ENCODE measurements at places on chromosomes 3 and 15.

- DNase-seq, result no peak
Measured at GRCh38 chr15:52427804-52428203, 100.9 kb downstream of the MYO5A start.

GRCh38 chr3:175163686-175164085 lies 304.6 kb downstream of the NAALADL2 start:
- no peak for DNase-seq

- no peak for DNase-seq
Measured at GRCh38 chr3:173912126-173912525, 514.6 kb downstream of the NLGN1 start.

- DNase-seq, result peak; percentile 63
Measured at GRCh38 chr3:108090049-108090700, 656 bp downstream of the CD47 start.

DNA sequence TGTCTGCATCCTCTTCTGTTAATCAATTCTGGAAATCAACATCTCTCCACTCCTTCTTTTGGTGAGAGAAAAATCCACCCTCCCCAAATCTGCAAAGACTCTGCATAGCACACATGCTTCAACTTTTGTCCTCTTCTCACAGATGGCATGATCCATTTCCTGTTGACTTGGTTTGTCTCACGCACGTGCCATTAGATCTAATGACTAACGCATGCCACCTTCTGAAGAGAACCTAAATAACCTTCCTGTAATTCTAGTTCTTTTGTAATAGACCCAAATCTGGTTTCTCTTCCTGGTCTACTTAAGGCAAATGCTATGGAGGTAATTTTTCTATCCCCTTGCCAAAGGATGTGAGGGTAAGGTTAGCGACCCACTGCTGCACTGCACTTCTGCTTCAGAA lies 51.0 kb upstream of the ATOSA start:
- DNase-seq, result peak; percentile 86

- DNase-seq, result no peak
Measured at GRCh38 chr3:126124148-126124868, 40.4 kb upstream of the SLC41A3 start.

GRCh38 chr3:4846543-4846942 lies 132.7 kb upstream of the BHLHE40 start:
- DNase-seq, result no peak
